Effector CD4-positive, alpha-beta T cell (primary cell): ENCODE measurements at places on chromosomes 1 and 21.
A peak's percentile ranks its signal among the peaks of the same experiment; 100 is the strongest.

GRCh38 chr1:231046730-231047395 is 6.8 kb upstream of the FAM89A start:
- DNase-seq, result no peak

- DNase-seq, result no peak
These were observed 6.9 kb downstream of the CASQ1 start for GRCh38 chr1:160197231-160197630.

DNA sequence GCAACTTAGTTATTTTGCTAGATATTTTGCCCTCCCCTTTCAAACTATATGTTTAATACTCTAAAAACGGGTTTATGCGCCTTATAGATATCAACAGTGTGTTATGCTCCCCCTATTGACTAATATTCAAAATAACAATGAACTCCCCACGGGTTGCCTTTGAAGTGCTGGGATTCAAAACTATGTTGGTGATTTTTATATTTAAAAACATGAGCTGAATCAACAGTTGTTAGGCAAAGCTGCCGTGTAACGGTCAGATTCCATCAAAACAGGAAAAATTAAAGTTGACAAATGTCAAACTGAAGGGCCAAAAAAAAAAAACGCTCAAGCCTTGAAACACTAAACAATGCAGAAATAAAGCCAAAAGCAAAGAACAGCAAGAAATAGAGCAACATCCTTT is 2.5 kb downstream of the TGFBR3 start:
- DNase-seq, result no peak

DNA sequence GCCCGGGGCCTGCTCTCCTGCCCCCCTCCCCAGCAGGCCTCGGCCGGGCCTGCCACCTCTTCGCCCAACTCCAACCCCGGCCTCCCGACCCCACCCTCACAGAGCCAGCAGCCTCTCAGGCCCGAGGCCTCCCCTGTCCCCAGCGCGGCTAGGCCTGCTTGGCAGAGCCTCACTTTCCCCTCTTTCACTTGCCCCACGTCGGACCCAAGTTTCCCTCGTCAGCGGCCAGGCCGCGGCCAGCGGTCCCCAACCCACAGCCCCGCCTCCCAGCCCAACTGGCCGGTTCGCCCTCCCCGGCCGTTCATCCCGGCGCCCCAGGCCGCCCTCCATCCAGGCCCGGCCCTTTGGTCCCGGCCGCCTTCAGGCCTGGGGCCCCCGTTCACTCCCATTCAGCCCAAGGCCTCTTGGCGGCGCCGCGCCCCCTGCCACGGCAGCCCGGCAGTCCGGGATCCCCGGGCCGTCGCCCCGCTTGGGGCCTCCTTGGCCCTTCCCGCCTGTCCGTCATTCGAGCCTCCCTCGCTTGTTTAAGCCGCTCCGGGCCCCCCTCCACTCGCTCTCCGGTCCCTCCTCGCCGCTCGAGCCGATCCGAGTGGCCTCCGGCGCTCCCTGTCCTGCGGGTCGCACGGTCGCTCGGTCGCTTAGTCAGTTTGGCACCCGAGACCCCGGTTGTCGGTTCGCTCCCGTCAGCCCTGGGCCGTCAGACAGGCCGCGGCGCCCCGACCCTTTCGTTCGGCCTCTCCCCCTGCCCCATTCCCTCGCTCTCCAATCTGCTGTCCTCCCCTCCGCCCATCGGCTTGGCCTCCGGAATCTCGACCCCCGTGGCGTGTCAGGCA is 1.4 kb downstream of the LRRC41 start:
- peak; percentile 30 for DNase-seq

DNA sequence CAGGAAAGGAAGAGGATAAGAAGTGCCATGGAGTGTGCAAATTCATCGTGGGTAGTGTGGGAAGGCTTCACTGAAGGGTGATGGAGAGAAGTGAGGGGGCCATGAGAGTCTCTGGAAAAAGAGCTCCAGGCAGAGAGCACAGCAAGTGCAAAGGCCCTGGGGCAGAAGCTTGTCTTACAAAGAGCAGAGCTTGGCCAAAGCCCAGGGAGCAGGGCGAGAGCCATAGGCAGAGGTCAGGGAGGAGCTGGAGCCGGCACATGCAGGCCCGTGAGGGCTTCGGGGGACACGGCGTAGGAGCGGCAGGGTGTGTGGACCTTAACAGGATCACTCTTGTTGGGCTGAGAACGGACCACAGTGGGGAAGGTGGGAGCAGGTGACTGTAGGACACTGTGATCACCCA is 83.7 kb upstream of the EDN2 start:
- no peak for DNase-seq

DNA sequence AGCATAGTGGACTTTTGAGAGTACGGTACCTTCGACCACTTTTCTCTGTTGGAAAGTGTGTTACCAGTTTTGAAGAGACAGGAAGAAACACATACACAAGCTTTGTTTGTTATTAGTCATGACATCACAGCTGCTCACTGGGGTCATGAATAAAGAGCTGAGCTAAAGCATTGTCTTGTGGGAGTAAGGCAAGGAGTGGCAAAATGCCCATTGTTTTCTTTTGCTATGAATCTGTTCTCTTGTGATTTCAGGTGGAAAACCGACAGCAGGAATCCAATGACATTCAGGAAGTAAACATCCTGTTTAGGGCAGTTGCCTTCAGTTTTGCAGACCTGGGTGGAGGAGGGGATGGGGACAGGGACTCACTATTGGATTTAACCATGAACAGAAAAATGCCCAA is 66.2 kb downstream of the RGL1 start:
- DNase-seq, result no peak

DNA sequence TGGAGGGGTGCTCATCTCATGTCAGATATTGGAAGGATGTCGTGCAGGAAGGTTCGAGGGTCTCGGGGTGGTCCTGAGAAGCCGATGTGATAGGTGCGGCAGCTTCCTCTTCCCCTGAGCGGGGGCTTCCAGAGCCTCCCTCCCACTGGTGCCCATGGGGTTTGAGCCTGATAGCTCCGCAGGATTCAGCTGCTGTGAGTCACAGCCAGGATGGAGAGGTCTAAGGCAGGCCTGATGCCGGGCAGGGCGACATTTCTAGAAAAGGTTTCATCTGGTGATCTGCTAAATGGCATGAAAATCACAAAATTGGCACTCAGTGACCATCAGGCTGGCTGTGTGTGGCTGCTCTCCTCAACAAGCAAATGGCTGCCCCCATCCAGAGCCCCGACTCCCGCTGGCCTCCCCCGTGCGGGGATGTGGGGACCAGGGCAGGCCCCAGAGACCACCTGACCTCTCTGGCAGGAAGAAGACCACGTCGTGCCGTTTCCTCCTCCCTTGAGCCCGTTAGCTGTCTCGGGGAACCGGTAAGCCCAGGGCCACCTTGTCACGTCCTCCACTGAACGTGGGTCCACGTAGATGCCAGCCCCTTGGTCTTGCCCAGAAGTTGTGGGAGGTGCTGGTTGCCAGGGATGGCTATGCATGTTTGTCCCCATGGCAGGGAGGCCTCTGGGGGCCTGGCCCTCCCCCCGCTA is 66.1 kb downstream of the SKI start:
- no peak for DNase-seq

- no peak for DNase-seq
These were observed 185.0 kb downstream of the MATN1 start for GRCh38 chr1:30538226-30538992.

DNA sequence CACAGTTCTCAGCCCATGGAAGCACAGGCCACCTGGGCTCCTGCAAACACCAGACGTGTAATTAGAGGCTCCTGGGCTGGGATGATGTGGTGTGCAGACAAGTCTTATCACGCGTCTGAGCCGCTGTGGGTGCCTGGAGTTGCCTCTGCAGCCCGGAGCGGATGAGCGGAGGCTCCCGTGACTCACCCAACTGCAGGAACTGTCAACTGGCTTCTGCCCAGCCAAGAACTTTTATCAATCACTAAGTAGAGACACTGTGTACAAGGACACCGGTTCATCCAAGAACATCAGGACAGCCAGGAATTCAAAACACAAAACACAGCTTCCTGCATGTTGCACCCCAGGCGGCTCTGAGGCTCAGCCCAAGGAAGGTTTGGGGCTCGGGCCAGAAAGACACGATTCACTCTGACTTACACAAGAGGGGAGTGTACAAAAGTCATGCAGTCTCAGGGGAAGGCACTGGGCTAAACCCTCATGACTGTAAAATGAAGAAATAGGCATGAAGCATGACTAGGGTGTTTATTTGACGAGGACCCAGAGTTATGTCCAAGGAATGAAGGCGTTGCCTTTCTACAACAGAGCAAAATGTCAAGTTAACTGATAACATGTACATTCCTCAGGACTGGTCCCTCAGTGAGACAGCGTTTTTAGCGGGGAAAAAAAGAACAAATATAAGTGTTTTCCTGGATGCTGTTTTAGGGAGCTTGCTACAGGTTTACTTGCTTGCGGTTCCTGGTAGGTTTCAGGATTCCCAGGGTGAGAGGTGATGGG is 21.1 kb downstream of the ERRFI1 start:
- no peak for DNase-seq

GRCh38 chr1:212432661-212433576 is at the start of gene NENF:
Gene NENF (plus strand): TSS chr1:212432920. CDS start chr1:212432944, 24 bp downstream.
- DNase-seq, result peak; percentile 56

DNA sequence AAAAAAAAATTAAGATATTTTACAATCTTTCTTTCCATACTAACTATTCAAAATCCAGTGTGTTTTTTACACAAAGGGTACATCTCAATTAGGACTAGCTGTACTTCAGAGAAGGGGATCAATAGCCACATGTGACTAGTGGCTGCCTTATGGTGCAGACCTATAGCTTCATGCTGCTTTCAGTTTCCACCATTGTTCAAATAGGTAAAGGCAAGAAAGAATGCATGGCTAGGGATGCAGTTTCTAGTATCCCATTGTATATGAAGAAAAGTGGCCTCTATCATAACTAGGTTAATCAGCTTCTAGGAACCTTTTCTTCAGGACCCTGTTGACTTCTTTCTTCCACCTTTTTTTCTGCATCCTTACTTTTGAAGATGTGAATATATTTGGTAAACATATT is 35.7 kb downstream of the OSBPL9 start:
- DNase-seq, result no peak

DNA sequence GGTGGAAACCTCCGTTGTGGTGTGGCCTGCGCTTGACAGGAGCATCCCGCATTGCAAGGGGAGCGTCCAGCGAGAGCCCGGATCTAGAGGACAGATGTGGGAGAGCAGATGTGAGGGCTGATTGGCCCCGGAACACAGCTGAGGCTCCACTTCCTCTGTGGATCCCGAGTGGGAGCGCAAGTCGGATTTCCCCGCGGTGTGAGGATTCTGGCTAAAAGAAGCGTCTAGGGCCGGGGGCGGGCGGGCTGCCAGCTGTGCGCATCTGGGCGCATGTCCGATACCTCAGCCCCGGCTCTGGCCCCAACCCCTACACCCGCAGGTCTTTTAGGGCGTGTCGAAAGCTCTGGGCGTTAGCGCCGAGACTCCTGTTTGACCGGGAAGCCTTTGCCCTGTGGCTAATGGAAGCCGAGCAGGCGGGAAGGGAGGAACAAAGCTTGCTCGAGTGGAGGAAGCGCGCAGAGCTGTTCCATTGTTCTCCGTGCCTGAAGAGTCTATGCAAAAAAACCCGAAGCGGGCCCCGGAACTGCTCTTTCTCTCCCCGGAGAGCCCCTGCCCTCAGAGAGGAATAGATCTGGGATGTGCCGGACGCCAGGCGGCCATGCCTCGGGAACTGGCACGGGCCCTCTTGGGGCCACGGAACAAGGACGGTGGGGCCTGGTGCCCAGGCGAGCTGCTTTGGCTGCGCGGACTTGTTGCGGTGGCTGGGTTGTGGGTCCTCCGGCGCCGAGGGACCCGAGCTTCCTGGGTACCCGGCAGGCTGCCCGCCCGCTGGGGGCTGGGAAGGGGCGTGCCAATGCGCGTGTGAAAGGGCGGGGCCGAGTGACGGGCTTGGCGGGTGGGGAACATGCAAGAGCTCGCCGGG is 111.1 kb downstream of the NAV1 start:
- no peak for DNase-seq

DNA sequence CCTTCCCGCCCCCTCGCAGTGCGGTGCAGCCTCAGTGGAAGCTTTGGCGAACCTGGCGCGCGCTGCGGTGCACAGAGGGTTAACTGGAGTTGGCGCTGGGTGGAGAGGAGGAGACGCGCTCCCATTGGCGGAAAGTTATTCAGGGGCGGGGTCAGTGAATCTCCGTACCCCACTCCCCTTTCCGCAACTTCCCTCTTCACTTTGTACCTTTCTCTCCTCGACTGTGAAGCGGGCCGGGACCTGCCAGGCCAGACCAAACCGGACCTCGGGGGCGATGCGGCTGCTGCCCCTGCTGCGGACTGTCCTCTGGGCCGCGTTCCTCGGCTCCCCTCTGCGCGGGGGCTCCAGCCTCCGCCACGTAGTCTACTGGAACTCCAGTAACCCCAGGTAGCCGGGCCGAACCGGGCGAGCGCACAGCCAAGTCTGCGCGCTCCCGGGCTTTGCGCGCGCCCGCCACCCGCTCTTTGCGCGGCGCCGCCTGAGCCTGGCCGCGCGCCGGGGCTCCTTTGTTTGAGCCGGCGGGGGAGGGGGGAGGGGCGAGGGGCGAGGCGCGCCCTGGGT is at the start of gene EFNA4:
Gene EFNA4 (plus strand): TSS at position 191 of the 561 bp plus-strand sequence. CDS start 84 bp downstream, at position 275.
- peak; percentile 80 for DNase-seq

DNA sequence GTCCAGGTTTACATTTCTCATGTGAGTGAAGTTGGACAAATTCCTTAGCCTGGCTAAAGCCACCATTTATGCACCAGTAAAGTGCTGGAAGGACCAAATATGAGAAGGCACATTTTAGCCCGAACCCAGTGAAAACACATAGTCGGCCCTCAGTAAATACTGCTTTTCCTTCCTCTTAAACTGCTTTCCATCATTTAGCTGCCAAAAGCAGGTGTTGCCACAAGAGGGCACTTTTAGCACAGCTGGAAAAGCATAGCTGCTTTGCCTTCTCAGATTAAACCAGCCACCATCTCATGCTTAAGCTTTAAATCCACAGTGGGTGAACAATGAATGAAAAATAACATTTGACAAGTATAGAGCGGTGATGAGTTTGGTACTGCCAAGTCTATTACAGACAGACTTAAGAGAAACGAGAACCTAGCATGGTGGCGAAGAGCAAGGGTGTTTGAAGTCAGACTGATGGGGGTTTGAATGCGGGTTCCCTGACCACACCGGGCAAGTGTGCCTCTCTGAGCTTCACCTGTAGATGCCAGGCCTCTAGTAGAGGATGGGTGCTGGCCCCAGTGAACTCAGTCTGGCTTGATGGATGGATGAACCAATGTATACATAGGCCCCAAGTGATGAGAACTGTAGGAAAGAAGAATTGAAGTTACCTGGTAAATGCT is 57.8 kb downstream of the SLC35D1 start:
- DNase-seq, result peak; percentile 34
